ENCODE measurements at places on chromosomes 6 and 20. TPM values are rescaled to one million over a fixed set of nuclear protein-coding genes. Genes with fewer than 3 reads are reported as not detected.

The FGD2 gene
- total RNA-seq, result not detected

The OR2B6 gene
- total RNA-seq, result not detected

The WFDC5 gene
- not detected for total RNA-seq

The FOXF2 gene
- 16.4 TPM for total RNA-seq

The CALHM4 gene
- total RNA-seq, result not detected

The PPP1R18 gene
- 42.5 TPM for total RNA-seq

The VSX1 gene
- total RNA-seq, result not detected

The GCNT2 gene
- 34.4 TPM for total RNA-seq

The SYCP2 gene
- total RNA-seq, result 1.3 TPM

The MAP7 gene
- total RNA-seq, result 60.7 TPM

The PLA2G7 gene
- 10.6 TPM for total RNA-seq

The HUS1B gene
- total RNA-seq, result 0.75 TPM

The UNC93A gene
- not detected for total RNA-seq

The SIGLEC1 gene
- total RNA-seq, result not detected

The BTNL2 gene
- total RNA-seq, result not detected

The GRM4 gene
- total RNA-seq, result not detected

The TBXT gene
- 2,059 TPM for total RNA-seq

The CRIP3 gene
- total RNA-seq, result not detected

The KIF3B gene
- total RNA-seq, result 25.4 TPM

The HAO1 gene
- total RNA-seq, result not detected

The BPIFB4 gene
- total RNA-seq, result not detected

The C20orf202 gene
- 0.05 TPM for total RNA-seq

The KCNB1 gene
- not detected for total RNA-seq

The PHACTR1 gene
- not detected for total RNA-seq

The TNF gene
- not detected for total RNA-seq

The PRSS16 gene
- total RNA-seq, result 4.1 TPM

The JPH2 gene
- 1.7 TPM for total RNA-seq

The HLA-DMA gene
- total RNA-seq, result 1.2 TPM

The SCRT2 gene
- not detected for total RNA-seq

The RWDD1 gene
- total RNA-seq, result 46.0 TPM

The ARFGEF3 gene
- 0.62 TPM for total RNA-seq

The NKAPL gene
- total RNA-seq, result not detected

The TPD52L1 gene
- 107 TPM for total RNA-seq

The ATAT1 gene
- total RNA-seq, result 7.7 TPM

The SPDEF gene
- total RNA-seq, result not detected

The EPB41L1 gene
- 7.4 TPM for total RNA-seq

The TBX18 gene
- 11.8 TPM for total RNA-seq

The C20orf141 gene
- not detected for total RNA-seq

The COL21A1 gene
- not detected for total RNA-seq

The MAPK13 gene
- 0.89 TPM for total RNA-seq

The NKX2-2 gene
- total RNA-seq, result not detected

The THBD gene
- 15.8 TPM for total RNA-seq

The GLP1R gene
- total RNA-seq, result not detected

The FKBP1C gene
- total RNA-seq, result 0.47 TPM

The HLA-DQA1 gene
- total RNA-seq, result not detected

The KIF6 gene
- total RNA-seq, result not detected

The CPNE5 gene
- 0.63 TPM for total RNA-seq

The CHRNA4 gene
- 0.84 TPM for total RNA-seq

The ARMC2 gene
- 3.1 TPM for total RNA-seq

The WFDC10B gene
- not detected for total RNA-seq

The CEP43 gene
- total RNA-seq, result 14.9 TPM

The RIPK1 gene
- 10.3 TPM for total RNA-seq

The LGSN gene
- total RNA-seq, result 17.1 TPM

Measured in NCI-H460 (cell line).